Left ventricle myocardium superior (tissue), 1 donor: ENCODE measurements at places on chromosomes 5 and 9. TPM values are rescaled to one million over a fixed set of nuclear protein-coding genes. Genes with fewer than 3 reads are reported as not detected.

Gene FCN1
- total RNA-seq: 5.7 TPM

Gene SPACA9
- total RNA-seq: 4.4 TPM

Gene TNIP1
- total RNA-seq: 137 TPM

Gene HIGD2A
- total RNA-seq: 222 TPM

Gene RGS7BP
- total RNA-seq: 6.4 TPM

Gene CNTNAP3B
- 7.2 TPM for total RNA-seq

Gene HAND1
- 37.8 TPM for total RNA-seq

Gene CMYA5
- total RNA-seq: 960 TPM

Gene SLC30A5
- 30.2 TPM for total RNA-seq

Gene PRR16
- total RNA-seq: 12.9 TPM

Gene WHRN
- total RNA-seq: 0.57 TPM

Gene PTGES2
- total RNA-seq: 157 TPM

Gene MLANA
- total RNA-seq: not detected

Gene TAS2R1
- not detected for total RNA-seq

Gene SPINK6
- total RNA-seq: not detected

Gene OGN
- total RNA-seq: 8.1 TPM

Gene ERMP1
- 26.3 TPM for total RNA-seq

Gene IFNA21
- total RNA-seq: not detected

Gene FSTL4
- total RNA-seq: not detected

Gene CCDC171
- 1.7 TPM for total RNA-seq

Gene BNC2
- total RNA-seq: 6.3 TPM

Gene DNAH5
- total RNA-seq: 0.07 TPM

Gene FAM151B
- 1.8 TPM for total RNA-seq

Gene BTNL8
- total RNA-seq: 0.27 TPM
